Activated T-helper 1 cell treated with anti-CD3 and anti-CD28 coated beads, Interleukin-2, amount 50 U/mL, for 16 hours (primary cell): ENCODE measurements at places on chromosomes 3 and 15.

DNA sequence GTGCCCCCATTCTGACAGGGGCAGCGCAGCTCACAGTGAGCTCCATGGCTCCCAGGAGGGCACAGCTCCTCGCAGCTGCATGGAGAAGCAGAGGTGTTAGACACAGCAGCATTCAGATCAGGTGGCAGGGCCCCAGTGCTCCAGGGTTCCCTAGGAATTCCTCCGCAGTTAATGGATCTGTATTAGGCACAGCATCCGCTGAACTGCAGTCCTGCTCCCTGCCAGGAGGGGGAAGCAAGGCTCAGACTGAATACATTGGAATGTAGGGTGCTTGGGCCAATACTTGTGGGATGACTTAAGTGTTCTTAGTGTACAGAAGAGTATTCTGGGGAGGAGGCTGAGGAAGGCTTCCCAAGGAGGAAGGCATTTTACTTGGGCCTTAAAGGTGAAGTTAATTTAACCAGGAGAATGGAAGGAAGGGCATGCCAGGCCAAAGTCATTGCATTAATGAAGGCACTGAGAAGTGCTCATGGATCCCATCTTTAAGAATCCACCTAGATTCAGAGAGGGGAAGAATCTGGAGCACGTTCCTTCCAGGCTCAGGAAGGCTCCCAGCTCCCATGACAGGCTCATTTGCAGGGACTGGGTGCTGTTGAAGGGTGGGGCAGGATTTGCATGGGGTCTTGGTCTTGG, 111.6 kb downstream of the RAB11A start:
- no peak for DNase-seq

- no peak for DNase-seq
Observed at GRCh38 chr3:159764490-159765029, 224.1 kb upstream of the IL12A start.

DNA sequence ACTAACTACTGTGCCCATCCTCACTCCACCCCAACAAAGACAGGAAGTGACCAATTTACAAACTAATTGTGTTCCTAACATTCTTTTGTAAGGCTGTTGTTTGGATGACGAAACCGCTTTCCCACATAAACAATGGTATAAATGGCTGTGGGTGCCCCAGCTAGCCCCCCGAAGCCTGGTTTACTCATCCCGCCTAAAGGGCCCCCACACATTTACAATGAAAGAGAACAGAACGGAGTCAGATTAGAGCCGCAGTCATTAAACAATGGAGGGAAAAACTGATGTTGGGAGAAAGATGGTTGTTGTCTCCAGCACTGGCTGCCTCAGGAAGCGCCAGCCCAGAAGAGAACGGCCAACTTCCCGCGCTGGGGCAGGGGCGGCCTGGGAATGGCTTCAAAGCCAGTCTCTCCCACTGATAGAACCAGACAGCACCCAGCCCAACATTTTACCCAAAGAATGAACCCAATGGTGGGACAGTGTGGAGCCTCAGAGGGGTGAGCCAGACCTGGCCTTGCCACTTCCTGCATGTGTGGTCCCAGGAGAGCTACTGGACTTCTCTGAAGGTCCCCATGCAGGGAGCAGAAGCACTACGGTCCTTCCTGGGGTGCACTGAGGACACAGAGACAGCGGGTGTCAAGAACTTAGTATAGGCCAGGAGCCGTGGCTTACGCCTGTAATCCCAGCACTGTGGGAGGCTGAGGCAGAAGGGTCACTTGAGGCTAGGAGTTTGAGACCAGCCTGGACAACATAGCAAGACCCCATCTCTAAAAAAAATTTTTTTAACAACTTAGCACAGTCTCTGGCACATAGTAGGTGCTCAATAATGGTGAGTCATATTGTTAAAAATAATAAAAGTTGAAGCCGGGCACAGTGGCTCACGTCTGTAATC, 75.8 kb upstream of the GATA2 start:
- DNase-seq = no peak

DNA sequence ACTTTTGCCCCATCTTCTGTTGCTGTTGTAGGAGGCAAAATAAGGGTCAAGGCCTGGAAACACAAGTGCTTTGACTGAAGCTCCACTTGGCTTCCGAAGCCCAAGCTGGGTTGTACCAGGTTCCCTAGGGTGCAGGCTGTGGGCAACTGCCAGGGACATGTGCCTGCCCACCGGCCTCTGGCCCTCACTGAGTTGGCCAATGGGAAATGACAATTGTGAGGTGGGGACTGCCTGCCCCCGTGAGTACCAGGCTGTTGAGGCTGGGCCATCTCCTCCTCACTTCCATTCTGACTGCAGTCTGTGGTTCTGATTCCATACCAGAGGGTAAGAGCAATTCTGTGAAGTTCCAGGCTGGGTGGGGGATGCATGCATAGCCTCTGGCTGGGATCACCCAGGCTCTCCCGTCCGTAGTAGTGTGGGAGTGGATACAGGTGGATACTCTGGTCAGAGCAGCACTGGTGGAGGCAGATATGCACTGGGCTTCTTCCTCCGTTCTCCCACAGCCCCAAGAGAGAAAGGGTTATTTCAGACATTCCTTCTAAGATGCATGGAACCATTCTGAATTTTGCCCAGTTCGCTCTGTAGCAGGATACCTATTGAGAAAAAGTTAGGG, at the start of gene ADIPOQ:
ADIPOQ (plus strand) TSS at position 285 of the 613 bp plus-strand sequence. CDS start 10,349 bp downstream, outside the sequence.
- DNase-seq = no peak

DNA sequence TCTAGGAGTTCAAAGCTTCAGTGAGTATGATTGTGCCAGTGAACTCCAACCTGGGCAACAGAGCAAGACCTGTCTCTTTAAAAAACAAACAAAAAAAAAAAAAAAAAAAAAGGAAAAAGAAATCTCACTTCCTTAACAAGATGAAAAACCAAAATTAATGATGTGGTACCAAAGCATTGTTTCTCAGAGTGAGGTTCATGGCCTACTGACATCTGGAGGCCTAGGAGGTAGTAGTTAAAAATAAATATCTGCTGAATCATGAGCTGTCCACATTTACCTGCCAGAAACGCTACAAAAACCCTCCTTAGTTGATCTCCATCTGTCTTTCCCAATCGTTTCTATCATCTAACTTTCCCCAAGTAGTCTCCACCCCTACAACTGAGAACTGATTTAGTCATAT, 51.2 kb downstream of the EPHA6 start:
- DNase-seq = no peak

DNA sequence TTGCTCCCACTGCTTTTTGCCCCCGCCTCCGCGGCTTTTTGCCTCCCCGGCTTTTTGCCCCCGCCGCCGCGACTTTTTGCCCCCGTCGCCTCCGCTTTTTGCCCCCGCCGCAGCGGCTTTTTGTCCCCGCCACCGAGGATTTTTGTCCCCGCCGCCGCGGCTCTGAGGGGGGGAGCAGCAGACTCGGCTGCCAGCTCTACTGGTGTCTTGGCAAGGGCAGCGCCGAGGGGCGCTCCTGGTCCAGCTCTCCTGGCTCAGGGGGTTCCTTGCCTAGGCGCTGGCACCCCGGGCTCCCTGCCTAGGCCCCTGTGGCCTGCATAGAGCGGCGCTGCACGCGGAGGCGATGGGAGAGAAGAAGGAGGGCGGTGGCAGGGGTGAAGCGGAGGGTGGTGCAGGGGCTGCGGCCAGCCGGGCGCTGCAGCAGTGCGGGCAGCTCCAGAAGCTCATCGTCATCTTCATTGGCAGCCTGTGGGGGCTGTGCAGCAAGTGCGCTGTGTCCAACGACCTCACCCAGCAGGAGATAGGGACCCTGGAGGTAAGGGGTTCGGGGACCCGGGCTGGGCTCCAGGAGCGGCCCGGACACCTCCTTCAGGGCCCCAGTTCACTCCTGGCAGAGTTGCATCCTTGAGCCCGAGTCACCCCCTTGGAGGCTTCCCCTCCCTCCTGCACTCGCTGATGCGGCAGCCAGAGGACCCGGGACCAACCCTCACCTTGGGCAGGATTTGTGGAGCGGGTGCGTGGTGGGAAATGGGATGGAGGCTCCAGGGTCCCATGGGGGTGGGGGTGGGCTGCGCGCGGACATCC, 642.4 kb downstream of the GOLGA6L6 start:
- no peak for DNase-seq

DNA sequence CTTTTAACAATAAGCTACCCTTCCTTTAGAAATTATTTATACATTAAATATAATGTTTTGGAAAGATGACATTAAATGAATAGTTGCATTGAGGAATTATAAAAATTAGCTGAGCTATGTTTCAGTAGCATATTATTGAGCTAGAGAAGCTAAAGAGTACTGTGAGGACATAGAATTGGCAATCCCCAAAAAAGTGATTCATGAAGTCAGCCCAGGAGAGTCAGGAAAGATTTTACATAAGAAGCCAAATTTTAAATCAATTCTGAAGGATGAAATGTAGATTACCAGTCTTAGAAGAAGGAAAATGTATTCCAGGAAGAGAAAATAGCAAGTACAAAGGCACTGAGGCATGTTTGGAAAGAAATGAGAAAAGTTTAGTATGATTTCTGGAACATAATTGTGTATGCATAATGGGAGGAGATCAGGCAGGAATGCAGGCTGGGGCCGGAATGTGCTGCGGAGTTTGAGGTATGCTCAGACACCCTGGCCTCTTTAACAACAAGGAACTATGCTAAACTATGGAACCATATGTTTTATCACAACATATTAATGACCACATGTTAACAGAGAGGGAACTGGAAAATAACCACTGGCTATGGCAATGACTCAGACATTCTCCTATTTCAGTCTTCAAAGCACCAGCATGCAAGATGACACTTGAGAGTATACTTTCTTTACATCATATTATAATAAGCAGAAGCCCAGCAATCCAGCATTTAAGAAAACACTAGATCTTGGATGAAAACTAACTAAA, 103.3 kb upstream of the COL8A1 start:
- DNase-seq = no peak

DNA sequence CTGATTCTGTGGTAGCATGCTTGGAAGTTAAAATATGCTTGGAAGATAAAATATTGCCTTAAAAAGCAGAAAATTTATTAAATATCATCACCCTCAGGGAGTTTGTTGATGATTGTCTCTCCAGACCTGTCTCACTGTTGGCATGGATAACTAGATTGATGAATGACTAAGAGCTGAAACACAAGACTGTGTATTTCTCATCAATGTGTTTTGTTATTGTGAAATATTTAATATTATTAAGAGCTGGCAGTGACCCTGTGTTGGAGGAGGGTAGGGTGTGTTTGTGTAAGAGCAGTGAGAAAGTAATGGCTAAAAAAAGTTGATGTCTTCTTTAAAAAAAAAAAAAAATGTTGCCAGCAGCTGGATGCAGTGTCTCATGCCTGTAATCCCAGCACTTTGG, 82.2 kb downstream of the ITPR1 start:
- no peak for DNase-seq

DNA sequence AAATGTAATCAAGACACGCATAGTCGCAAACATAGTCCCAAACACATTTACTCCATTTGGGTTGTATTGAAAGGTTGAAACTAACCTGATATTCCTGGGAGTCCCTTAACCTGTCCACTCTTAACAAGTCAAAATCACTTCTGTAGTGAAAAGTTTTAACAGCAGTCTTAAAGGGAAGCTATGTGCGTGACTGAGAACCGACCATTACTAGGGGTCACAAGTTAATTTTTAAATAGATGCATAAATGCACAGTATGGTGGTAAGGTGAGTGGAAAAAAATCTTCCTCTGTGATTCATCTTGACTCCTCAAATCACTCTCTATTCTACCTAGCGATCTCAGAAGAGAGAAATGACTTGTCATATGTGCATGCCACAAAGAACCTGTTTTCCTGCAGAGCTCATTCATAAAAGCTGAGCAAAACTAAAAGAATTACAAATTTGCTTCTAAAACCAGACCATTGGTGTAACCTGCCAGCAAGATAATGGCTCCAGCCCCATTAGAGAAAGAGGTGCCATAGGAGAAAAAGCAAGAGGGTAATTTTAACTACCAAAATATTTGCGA, 4.8 kb downstream of the GPR15 start:
- no peak for DNase-seq

GRCh38 chr15:89148126-89148525, 59.9 kb downstream of the ABHD2 start:
- DNase-seq = no peak

GRCh38 chr3:65896321-65896720, 142.4 kb downstream of the MAGI1 start:
- DNase-seq = no peak

DNA sequence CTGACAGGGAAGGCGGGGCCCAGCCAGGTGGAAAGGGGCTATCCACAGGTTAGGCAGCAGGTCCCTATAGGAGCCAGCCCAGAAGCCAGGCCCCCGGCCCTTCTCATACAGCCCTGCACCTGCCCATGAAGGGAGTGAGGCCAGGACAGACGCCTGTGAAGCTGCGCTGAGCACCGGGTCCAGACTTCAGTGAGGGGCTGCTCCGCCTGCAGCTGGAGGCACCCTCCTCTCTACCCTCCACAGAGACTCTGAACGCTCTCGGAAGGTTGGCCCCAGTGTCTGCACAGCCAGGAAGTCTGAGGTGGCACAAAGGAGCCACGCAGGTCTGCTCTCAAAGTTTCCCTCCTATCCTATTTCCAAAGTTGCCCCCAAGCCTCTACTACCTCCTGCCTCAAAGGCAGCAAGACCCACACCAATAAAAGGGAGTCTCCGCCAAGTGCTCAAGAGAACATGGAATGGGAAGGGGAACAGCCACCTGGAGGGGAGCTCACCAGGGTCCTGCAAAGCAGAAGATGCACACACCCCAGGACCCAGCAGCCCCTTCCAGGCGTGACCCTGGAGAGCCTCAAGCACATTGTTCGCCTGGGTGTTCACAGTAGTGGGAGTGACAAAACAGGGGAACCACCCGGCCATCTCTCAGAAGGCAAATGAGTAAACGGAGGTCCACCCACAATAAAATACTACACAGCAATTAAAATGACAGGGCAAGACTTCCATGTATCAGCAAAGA, 19.5 kb downstream of the XXYLT1 start:
- no peak for DNase-seq
